Activated naive CD4-positive, alpha-beta T cell treated with anti-CD3 and anti-CD28 coated beads, Interleukin-2, amount 50 U/mL, for 16 hours (primary cell): ENCODE measurements at places on chromosomes 1 and 21.

GRCh38 chr1:246131095-246131494 is 376.0 kb downstream of the SMYD3 start:
- no peak for DNase-seq

GRCh38 chr1:153072806-153073726 is 1.7 kb upstream of the SPRR2B start:
- no peak for DNase-seq

DNA sequence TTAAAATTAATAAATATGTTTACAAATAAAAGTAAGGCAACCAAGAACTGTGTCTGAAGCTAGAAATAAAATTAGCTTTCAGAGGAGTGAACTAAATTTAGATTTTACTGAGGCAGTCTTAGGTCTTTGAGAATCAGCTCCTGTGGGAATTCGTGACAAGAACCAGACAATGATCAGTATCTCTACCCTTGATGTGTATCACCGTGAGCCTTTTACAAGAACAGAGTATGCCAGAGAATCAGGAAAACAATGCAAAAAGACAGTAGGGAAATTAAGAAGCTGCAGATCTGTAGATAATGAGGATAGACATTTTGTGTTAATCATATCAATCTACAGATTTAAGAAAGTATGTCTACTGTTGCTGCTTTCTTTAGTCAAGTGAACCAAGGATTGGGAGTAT is 351.0 kb downstream of the COL11A1 start:
- no peak for DNase-seq

DNA sequence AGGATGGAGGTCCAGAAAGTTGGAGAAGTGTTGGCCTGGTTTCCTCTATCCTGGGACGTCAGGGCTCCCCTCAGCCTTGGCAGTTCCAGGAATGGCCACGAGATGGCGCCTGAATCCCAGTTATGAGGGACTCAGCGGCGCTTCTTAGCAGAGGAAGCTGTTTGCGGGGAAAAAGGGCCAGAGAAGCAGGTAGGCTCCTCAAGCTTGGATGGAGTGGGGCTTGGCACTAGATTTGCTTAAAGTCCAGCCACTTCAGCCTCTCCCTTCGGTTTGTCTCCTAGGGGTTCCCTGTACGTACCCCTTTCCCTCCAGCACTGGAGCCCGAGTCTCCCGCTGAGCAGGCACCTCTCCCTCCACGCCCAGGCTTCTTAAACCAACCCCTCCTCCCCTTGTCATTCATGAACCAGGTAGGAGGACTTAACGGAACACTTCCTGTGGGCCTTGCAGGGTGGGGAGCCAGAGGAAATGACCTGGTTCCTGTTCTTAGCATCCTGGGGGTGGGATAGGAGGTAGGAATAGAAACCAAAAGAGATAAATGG is 32.0 kb upstream of the TENT5B start:
- peak; percentile 89 for DNase-seq

GRCh38 chr1:18611311-18611710 is 19.3 kb upstream of the PAX7 start:
- DNase-seq, result no peak

DNA sequence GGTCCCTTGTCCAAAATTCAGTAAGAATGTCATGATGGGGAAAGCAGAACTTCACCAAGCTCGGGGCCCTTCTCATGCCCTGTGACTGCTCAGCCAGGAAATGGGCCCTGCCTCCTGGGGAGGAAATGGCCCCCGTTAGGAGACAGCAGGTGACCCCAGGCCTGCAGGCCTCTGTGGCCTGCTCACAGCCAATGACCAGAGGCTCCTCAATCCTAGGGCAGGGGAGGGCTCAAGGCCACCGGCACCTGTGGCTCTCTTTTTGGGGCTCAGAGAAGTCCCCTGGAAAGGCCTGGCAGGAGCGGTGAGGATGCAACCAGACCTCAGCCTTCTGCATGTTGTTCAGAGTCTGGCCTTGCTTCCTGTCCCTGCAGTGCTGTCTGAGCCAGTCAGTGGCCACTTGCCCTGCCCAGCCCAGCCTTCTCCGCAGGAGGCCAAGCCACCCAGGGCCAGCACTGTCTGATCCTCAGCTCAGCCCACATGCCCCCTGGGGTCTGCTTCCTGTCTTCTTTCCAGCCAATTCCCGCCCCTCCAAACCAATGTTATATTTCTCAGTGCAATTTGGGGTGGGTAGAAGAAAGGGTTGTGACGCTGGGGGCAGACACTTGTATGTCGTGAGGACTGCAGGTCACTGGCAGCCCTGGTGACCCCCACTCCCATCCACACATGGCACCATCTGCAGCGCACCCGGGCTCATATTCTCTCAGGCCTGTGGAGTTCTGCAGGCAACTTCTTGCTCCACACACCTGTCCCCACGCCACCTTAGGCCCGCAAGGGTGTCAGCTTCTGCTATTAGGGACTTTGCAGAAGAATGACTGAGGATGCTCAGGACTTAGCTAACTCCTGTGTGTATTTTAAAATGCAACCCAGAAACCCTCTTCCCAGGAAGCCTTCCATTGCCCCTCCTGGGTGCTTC is 83.6 kb downstream of the ITPKB start:
- no peak for DNase-seq

- peak; percentile 77 for DNase-seq
These were observed 4.0 kb upstream of the GPR3 start for GRCh38 chr1:27388337-27389005.

GRCh38 chr21:16069178-16070112 is 339.7 kb downstream of the USP25 start:
- no peak for DNase-seq

GRCh38 chr1:213330281-213330680 is 279.2 kb downstream of the RPS6KC1 start:
- DNase-seq, result no peak

- no peak for DNase-seq
These were observed 29.6 kb upstream of the LRRC8D start for GRCh38 chr1:89791064-89791726.

DNA sequence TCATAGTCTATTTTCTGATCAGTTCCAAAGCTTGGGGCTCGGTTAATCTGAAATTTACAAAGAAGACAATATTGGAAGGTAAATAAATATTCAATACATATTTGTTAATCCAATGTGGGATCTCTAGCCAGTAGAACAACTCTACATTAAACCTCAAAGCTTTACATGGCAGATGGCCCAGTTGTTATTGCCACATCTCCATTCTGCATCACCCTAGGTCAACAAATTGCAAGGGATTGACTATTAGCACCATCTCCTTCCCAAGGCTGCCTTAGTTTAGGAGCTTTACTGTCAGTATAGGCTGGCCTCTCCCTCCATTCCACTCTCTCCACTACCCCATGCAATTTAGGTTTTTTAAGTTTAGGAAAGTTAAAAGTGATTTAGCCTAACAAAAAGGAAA is 69.7 kb downstream of the TTLL7 start:
- no peak for DNase-seq

DNA sequence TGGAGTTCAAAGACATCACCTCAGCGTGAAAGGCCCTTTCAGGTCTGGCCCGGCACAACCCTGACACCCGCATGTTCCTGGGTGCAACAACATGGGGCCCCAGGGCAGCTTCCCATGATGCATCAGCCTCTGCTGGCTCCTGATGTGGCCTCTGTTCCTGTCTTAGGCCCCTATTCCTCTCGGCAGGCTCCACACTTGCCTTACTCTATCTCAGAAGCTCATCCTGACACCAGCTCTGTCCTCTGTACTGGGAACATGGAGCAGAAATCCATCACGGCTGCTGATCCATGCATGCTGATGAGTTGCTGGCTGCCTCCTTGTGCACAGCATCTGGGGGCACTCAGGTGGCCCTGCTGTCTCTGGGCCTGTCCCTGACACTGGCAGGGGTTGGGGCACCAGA is 74.6 kb downstream of the ADARB1 start:
- DNase-seq, result no peak

- DNase-seq, result peak; percentile 8
These were observed 73.9 kb downstream of the OBSCN start for GRCh38 chr1:228281631-228282328.

DNA sequence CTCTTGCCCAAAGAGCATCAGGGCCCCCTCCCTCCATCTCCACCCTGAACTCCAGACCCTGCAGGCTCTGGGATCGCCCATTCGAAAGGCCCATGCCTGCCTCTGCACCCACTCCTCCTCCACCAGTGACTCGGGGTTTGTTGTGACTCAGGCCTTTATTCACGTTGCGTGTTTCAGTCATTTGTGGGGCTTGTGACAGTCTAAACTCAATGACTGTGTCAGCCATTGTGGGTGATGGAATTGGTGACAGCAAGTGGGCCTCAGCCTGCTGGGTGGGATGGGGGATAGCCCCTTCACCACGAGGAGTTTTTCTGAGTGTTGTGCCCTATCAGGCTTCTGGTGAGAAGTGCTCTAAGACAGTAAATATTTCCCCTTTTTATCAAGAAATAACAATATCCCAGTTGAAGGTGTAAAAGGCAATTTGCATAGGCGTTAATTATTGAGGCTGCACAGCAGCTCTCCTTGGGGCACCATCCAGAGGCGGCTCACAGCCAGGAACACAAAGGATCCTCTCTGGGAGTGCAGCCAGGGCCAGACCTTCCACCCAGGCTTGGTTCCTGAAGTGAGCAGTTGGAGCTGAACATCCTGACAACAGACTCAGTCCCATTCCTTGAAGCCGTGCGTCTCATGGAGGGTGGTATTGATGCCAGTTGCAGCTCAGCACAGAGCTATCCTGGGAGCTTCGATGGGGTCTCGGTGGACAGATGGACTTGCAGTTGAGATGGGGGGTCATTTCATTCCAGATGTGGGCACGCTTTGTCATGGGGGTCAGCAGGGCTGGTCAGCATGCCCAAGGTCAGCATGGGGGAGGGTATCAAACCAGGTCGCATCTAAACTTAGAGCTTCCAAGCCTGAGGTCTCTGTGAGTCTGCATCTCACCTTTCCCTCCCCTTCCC is 135.6 kb upstream of the CACNA1E start:
- DNase-seq, result no peak

GRCh38 chr1:64979358-64979757 is 13.0 kb upstream of the JAK1 start:
- DNase-seq, result no peak

- DNase-seq, result no peak
These were observed 165.6 kb downstream of the PHTF1 start for GRCh38 chr1:113593550-113594297.

DNA sequence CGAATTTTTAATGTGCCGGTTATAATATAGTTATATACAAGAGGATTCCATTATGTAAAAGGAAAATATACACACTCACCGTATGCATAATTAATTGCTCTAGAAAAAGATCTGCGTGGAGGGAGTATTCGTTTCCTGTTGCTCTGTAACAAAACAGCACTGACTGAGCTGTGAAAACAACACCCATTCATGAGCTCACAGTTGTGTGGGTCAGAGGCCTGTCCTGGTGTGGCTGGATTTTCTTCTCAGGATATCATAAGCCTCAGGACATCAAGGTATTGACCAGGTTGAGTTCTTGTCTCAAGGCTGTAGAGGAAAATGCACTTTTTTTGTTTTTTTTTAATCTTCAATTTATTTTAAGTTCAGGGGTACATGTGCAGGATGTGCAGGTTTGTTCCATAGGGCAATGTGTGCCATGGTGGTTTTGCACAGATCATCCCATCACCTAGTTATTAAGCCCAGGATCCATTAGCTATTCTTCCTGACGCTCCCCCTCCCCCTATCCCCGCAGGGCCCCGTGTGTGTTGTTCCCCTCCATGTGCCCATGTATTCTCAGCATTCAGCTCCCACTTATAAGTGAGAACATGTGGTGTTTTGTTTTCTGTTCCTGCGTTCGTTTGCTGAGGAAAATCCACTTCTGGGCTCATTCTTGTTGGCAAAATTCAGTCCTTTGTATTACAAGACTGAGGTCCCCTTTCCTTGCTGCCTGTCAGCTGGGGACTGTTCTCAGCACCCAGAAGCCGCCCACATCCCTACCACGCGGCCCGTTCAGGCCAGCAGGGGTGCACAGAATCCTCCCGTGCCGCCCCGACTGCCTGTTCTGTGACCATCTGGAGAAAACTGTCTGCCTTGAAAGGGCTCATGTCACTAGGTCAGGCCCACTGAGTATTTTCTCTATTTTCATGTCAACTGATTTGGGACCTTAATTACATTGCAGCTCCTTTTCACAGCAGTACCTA is 87.4 kb upstream of the ERRFI1 start:
- DNase-seq, result no peak
